ENCODE measurements at places on chromosomes 5 and 9.

GRCh38 chr5:2471152-2471879 lies 280.2 kb downstream of the IRX2 start:
- no peak for DNase-seq

DNA sequence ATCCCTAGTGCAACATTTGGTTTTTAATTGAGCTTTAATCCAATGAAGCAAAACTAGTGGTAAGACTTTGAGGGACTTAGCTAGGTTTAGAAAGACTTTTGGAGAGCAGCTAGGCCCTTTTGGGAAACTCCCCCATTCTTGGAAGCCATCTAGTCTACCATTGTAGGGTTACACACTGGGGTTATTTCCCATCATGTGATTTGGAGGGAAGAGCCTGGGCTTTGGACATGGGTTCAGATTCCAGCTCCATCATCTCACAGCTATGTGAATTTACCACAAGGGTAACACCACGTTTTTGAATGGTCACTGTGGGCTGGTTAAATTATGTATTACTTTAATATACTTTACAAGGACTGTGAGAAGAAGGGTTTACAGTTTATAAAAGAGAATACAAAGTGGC lies 18.3 kb upstream of the TNFSF15 start:
- no peak for DNase-seq

DNA sequence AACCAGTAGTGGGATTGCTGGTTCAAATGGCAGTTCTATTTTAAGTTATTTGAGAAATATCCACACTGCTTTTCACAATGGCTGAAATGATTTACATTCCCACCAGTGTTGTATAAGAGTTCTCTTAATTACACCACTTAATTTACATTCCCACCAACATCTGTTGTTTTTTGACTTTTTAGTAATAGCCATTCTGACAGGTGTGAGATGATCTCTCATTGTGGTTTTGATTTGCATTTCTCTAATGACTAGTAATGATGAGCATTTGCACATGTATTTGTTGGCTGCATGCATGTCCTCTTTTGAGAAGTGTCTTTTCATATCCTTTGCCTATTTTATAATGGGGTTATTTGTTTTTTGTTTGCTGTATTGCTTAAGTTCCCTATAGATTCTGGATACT lies 688.3 kb downstream of the PRR16 start:
- DNase-seq: no peak

DNA sequence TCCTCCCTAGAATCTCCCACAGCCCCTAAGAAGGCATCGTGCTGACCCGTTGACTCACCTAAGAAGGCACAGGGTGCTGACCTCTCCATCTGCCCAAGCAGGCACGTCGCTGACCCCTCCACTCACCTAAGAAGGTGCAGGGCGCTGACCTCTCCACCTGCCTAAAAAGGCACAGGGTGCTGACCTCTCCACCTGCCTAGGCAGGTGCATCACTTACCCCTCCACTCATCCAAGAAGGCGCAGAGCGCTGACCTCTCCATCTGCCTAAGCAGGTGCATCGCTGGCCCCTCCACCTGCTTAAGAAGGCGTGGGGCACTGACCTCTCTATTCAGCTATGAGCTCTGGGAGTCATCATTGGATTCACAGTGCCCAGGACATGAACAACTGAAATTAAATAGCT lies 54.4 kb upstream of the FCN1 start:
- DNase-seq: no peak

DNA sequence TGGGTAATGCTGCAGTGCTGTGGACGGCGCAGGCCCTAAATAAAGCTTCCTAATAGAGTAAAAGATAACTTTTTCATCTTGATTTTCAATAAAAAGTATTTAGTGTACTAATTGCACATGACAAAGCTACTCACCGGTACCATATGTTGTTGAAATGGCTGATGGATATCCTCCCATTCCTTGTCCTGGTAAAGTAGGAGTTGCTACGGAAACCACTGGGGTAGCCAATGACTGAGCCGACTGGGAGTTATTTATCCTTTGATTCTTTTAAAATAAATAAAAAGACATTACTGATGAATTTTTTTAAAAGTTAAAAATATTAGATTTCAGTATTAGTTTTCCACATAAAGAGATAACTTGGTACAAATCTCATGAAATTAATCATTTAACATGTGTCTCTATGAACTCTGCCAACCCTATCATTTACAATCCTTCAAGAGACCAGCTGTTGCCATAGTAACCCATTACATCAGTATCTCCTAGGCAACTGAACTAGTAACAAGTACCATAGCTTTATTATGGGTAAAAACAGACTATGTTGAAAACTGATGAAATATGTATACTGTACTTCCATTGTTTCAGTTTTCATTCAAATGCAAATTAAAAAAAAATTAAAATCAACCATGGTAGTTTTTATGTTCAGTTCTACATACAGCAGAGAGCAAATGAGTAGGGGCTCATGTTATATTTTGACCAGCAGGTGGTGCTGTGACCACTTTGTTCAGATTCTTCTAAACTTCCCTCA lies 153.7 kb downstream of the MEF2C start:
- peak; percentile 85 for DNase-seq

GRCh38 chr5:32984851-32985610 lies 273.9 kb downstream of the NPR3 start:
- DNase-seq: no peak

GRCh38 chr5:153088538-153088937 lies 401.9 kb upstream of the GRIA1 start:
- DNase-seq: no peak

- no peak for DNase-seq
These were observed 114.5 kb downstream of the LRRC70 start for GRCh38 chr5:62692946-62693713.

DNA sequence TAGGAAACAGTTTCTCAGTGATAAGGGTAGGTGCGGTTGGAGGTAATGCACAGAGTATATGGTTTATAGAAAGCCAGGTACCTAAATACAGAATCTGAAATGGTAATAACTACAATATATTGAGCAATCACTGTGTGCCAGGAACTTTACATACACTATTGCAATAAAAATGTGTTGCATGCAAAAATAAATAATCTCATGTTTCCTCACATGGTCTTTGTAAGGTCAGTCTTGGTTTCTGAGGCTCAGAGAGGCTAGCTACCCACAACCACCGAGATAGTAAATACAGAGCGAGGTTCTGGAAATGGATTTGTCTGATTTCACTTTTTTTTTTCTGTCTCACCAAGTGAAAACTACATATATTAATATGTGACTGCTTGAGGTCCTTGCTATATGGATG lies 128.9 kb downstream of the CAMK4 start:
- DNase-seq: no peak

DNA sequence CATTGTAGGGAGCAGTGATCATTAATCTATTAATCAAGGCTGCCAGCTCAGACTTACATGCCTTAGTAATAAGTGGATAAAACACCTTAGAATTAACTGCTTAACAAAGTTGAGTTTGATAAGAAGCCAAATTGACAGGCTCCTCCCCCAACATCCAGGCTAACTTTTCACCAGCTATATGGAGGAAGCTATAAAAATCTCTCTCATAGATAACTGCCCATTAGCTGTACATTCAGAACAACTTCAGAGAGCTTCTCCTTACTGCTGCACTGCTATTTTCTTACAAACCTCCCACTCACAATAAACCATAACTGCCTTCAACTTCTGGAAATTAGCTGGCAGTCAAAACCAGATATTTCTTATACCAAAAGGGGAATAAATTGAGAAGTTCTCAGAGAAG lies 364.1 kb downstream of the PRELID2 start:
- peak; percentile 10 for DNase-seq

DNA sequence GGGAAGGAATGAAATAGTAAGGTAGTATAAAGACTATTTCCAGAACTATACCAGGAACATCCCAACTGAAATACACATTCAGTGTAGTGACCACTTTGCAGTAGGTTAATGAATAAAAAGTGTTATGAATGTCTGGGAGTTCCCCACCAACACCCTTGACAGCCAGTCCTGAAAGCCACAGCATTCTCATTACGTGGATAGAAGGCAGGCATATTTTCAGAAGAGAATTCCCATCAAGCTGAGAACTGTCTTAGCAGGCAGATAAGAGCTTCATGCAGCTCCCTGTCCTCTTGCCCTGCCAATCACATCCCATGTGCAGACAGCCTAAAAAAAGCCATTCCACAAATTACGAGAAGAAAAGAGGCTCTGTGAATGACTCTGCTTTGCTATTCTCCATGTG lies 695.0 kb downstream of the DTWD2 start:
- DNase-seq: no peak

GRCh38 chr9:28270156-28270555 lies 696.9 kb upstream of the C9orf72 start:
- DNase-seq: no peak

- DNase-seq: peak; percentile 86
These were observed 53.2 kb downstream of the ZNF474 start for GRCh38 chr5:122182491-122182921.

GRCh38 chr9:108662091-108662875 lies 193.5 kb downstream of the ACTL7B start:
- DNase-seq: no peak

GRCh38 chr5:106321242-106321641 lies 1349.5 kb downstream of the EFNA5 start:
- no peak for DNase-seq

DNA sequence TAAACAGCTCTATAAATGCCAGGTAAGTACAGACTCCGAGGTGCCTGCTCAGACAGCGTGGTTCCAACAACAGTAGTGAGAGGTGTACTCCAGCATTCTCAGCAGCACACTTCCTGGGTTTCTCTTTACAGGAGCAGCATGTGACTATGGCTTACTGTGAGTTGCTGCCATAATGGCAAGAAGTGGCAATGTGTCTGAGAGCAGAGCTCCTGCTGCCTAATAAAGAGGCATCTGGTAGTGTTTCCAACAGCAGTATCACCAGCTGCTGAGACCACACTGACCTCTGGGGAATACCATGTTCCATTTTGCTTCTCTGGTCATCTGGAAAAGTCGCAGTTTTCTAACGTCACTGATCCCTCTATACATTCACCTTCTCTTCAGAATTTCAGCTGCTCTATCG lies 398.2 kb downstream of the SLCO4C1 start:
- DNase-seq: no peak

DNA sequence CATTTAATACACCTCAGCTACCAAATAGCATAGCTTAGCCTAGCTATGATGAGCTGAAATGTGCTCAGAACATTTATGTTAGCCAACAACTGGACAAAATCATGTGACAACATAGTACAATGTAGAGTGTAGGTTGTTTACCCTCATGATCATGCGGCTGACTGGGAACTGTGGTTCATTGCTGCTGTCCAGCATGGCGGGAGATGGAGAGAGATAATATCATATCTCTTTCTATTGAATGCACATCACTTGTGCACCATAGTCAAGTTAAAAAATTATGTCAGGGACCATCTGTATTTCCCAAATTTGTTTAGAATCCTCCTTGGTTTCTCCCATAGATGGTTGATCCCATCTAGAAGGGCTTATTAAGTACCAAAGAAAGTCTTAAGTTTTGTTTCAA lies 151.1 kb upstream of the ELL2 start:
- DNase-seq: no peak

DNA sequence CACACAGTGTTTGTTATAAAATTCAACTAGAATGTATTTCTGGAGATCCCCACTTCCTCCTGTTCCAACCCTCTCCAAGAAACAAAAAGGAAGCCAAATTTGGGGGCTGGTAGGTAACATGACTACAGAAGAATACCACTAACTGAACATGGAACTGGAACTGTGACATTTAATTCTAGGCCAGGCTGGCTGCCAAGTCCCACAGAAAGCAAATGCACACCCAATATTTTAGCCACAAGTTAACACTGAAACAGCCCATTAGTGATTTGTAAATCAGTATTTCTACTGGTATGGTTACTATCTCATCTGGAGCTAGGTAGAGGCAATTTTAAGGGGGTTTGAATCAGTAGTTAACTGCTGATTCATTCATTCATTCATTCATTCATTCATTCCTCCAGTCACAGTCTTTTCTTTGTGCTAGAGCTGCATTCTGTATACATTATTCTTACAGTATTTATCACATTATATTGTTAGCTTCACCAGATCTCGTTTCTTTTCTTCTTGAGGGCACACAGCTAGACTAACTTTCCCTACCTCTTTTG lies 131.7 kb upstream of the GDNF start:
- DNase-seq: no peak

GRCh38 chr5:79745255-79745654 lies 55.6 kb downstream of the CMYA5 start:
- DNase-seq: no peak

DNA sequence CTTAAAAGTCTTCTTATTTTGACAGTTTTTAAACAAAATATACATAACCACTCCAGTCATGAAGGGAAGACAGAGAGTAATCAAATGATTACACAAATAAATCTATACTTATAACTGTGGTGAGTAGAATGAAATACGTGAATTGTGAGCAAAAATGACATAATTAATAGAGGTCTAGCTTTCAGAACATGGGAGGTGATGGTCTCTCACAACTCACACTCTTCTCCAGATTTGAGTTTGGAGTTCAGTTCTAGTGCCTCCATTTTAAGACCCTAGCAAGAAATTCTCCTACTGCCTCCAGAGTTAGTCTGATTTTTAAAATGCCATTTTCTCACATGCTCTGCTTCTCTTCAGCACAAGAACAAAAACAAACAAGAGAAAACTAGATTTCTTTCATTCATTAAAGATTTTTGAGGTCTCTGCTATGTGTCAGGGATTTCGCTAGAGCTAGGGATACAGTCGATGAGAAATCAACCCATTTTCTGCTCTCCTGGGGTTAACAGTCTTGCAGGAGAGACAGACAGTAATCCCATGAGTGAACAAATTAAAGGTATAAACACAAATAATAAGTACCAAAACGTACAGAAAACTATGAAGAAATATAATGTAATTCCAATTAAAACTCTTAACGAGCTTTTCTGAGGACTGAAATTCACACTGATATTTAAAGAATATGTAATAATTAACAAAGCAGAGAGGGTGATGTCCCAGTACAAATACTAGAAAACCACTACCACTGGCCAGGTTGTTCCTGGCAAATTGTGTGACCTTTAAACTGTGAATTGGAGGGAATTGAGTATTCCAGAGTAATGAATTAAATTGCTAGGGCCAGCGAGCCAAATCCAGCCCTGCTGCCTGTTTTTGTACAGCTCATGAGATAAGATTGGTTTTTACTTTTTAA lies 27.1 kb upstream of the HTR4 start:
- no peak for DNase-seq

- DNase-seq: no peak
These were observed 3.5 kb downstream of the PDE6A start for GRCh38 chr5:149940941-149941644.

GRCh38 chr5:143361438-143361837 lies 42.0 kb downstream of the NR3C1 start:
- DNase-seq: peak; percentile 22

GRCh38 chr5:105397749-105398148 lies 1835.2 kb upstream of the NUDT12 start:
- no peak for DNase-seq

DNA sequence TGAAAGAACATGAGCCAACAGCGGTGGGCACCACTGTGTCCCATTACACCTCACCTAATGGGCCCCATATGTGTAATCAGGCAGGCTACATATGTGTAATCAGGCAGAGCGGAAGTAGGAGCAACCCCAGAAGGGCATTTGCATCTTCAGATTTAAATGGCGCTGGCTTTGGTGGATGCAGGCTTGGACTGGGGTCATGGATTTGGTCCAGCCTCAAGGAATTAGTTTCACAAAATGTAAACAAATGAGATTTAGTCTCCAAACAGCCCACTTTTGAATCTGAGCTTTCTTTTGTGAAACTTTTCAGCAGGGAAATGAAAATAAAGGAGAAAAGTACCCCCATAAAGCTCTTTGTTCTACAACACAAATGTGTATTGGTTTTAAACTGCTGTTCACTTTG lies 161.3 kb downstream of the LPAR1 start:
- DNase-seq: no peak

All from hematopoietic multipotent progenitor cell treated with erythropoietin and hydrocortisone succinate and interleukin-3 and kit ligand, for 8 days (in vitro differentiated cells).